KG1 (cell line): ENCODE measurements at places on chromosomes 1 and 21.
A peak's percentile ranks its signal among the peaks of the same experiment; 100 is the strongest.

GRCh38 chr1:18794561-18794960 is 64.9 kb downstream of the TAS1R2 start:
- no peak for DNase-seq

- DNase-seq = no peak
Measured at GRCh38 chr1:236149696-236150228, 7.4 kb downstream of the GPR137B start.

DNA sequence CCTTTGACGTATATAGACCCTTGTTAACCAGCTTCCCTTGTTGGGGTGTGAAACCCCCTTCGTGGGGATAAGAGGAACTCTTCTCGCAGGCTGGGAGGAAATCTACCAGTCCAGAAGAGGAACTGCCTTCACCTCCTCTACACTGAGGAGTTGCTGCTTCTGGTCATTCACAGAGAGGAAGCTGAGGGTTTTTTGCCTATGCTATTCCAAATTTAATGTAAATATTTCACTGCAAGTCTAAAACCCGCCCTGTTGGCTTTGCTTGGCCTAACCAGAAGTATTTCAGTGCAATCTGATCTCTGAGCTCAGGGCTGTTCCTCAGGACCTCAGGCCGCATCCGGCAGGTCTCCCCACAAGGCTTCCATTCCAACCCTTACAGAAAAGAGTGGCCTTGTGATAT is 150.1 kb downstream of the HIVEP3 start:
- DNase-seq = peak; percentile 48

DNA sequence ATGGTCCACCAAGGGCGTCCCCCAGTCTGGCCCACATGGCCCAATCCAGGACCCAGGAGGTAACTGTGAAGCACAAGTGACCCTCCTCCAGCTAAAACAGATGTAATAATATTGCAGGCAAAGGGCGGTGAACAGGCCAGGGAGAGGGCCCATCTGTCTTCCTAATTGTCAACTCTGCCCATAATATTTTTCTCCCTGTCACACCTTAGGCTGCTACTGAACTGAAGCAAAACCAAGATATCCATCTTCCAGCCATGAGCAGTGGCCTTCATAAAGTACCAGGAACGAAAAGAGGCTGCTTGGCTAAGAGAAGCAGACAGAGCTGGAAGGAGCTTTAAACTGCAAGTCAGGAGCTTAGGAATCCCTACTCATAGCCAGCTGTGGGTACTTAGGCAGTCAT is 3.1 kb downstream of the KANK4 start:
- DNase-seq = no peak

GRCh38 chr21:33124889-33125288 is 54.9 kb downstream of the OLIG1 start:
- DNase-seq = no peak

DNA sequence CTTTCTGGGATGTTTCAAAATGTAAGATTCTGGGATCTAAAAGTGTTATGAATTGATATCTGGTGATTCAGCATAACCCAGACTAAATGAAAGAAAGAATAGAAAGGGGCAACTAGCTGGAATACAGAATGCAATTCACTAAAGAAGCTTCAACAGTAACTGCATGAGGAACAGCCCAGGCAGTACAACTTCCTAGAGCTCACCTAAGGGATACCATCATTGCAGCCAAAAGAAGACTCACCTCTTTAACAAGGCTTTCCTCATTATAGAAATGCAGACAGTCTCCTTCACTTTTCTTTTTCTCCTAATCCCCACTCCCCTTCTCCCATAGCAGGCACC is 6.3 kb downstream of the RGS5 start:
- no peak for DNase-seq

DNA sequence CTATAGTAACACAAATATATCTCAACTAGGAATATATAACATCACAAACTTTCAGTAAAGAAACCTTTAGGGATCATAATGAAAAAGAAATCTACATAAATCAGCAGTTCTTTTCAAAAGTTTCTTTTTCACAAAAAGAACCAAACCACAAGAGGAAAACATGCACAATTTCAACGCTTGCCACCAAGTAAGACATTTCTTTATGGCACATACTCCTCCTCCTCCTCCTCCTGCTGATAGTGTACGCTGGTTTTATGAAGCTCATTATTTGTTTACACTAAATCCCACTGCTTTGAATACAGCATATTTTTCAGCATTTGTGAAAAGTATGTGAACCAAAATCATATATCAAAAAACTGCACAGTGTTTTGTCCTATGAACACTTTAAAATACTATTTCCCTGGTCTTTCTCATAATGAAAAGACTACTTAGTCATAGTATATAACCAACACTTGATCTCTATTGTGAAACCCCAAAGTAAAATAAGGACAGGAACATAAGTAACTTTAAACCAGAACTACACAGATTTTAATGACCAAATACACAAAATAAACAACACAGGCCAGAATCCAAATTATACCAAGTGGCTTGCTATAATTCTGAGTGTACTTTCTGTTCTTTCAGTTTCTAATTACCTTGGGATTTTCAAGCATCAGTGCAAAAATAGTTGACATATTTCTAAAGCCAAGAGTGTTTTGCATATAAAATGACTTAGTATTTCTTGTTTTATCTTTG is 184.2 kb downstream of the EIF4G3 start:
- no peak for DNase-seq

DNA sequence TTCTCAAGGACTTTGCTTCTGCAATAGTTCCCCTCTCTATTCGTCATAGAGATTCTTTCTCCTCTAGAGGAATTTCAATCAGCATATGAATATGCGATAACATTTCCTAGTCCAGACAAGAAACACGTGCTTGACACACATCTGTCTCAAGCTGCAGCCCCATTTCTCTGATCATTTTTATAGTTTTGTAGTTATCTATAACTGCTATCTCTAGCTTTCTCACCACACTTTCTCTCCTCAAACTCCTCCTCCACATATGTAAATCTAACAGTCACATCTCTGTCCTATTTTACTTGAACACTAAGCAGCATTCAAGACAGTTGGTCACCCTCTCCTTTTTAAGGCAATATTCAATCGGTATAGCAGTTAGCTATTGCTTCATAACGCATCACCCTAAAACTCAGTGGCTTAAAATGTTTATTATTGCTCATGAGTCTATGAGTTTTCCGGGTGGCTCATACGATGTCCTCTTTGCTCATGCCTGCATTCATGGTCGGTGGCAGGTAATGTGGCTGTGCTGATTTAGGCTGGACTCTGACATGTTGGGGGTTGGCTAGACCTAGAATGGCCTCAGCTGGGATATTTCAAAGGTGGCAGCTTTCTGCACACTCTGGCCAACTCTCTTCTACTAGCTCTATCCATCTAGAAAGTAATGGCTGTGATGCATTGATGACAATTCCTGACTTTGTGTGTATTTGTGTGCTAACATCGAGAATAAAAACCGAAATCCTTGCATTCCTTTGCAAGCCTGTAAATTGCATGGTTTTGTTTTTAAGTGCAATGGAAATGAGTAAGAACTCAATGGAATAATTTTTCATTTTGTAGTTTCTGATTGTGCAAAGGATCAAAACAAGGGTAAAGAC is 20.6 kb downstream of the ATP6V1G3 start:
- DNase-seq = no peak
